Stimulated activated CD4-positive, alpha-beta T cell treated with anti-CD3 and anti-CD28 coated beads, Interleukin-15, amount 100 ng/mL, for 48 hours (primary cell): ENCODE measurements at places on chromosomes 2 and 18.
A peak's percentile ranks its signal among the peaks of the same experiment; 100 is the strongest.

- no peak for DNase-seq
Measured at GRCh38 chr2:178256382-178257042, 62.2 kb downstream of the OSBPL6 start.

DNA sequence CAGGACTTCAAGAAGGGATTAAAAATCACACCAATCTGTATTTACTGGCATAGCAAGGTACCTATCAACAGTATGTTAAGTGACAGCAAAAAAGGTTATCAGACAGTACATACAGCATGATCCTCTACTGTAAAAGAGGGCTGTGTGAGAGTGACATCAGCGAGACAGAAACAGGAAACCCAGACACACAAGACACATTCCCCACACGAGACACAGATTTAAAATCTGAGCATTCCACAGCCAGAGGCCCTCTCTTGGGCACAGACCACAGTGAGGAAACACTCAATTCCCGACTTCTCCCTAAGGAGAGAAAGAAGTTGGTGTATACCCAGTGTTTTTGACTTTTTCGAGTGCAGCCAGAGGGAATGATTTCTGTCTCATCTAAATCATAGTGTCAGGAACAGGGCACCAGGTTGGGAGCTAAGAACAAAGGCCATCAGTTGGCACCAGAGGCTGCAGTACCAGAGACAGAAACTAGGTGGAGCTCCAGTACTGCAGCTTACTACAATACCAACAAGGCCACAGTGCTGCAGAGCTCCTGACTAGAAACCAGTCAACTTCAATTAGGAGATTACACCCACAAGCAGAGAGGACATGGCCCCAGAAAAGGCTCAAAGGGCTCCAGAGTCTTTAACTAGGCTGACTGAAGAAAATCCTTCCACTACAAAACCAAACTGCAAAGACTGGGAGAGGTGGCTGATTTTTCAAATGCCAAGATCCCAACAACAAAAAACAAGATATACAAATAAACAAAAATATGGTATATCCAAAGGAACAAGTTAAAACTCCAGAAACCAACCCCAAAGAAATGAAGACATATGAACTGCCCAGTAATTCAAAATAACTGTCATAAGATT, 41.0 kb downstream of the UNC50 start:
- DNase-seq, result peak; percentile 77

- DNase-seq, result no peak
Measured at GRCh38 chr2:10947005-10947440, 35.3 kb downstream of the KCNF1 start.

GRCh38 chr2:18959952-18960717, 370.8 kb upstream of the NT5C1B start:
- no peak for DNase-seq

DNA sequence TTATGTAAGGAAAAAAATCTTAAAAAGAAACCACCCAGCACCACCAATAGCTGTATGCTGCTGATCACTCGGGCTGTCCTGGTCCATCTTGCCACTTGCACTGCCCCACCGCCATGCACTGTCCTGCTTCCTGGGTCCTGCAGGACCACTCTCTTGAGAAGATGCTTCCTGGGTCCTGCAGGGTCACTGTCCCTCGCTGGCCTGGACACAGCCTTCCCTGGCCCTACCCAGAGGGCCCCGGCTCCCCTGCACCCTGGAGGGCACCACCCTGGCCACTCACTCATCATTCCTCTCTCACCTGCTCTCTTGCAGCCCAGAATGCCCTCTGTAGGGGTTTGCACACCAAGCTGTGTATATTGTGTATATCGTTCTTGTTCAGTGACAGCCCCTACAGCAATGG, 2.4 kb upstream of the OTOS start:
- no peak for DNase-seq

DNA sequence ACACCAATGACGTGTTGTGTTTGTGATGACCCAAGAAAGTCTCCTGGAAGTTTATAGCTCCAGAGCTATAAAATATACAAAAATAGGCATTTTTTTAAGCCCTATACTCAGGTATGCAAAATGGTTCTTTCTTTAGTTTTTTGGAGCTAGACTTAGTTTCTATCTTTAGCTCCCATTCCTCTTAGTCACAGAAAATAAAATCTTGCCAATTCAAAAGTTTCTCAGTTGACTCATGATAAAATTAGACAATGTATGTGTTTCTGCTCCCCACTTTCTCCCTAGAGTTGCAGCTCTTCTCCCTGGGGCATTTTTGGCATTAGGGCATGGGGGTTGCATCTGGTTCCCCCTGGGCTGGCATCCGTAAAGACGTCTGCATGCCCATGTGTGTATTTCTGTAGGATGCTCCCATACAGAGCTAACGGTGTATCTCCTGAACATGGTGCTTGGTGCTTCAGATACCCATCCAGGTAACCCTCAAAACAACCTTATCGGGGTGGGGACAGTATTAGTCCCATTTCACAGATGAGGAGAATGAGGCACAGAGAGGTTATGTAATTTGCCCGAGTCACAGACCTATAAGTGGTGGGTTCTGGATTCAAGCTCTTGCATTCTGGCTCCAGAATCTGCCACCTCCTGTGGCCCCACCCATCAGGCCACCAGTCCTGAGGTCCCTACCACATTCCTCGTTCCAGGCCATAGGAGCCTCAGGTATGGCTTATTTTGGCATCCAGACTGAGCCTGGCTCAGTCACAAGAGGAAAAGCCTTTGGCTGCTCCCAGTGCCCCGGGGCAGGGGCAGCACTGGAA, 43.1 kb upstream of the ASAP2 start:
- DNase-seq, result no peak

DNA sequence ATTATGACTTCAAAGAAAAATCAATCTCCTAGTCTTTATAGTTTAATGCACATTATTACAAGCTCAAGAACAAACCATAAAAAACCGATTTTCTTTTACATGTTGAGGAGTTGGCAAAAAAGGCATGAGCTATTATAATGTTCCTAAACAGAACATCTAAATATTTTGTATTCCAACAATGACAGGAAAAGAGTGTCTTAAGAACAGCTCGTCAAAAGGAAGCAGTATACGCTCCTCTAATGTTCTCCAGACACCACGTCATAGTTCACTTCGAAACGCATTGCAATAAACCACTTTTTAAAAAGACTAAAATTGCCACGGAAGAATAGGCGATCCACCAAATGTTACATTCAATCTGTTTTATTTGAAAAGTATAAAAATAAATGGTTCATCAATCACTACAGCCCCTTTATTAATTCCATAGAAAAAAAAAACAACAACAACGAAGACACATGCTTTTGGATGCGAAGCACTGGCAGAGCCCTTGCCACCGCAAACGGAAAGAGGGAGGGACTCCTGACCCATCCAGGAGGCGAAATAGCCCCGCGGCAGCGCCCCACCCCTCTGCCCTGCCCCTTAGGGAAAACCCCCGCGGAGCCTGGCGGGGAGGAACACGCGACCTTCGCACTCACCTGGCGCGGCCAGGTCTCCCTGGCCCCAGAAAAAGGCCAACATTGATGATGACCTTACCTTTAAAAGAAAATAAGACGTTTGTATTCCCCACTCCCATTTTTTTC, 45.8 kb downstream of the MBP start:
- DNase-seq, result no peak

- DNase-seq, result no peak
Measured at GRCh38 chr2:239252801-239253200, 148.0 kb downstream of the HDAC4 start.

DNA sequence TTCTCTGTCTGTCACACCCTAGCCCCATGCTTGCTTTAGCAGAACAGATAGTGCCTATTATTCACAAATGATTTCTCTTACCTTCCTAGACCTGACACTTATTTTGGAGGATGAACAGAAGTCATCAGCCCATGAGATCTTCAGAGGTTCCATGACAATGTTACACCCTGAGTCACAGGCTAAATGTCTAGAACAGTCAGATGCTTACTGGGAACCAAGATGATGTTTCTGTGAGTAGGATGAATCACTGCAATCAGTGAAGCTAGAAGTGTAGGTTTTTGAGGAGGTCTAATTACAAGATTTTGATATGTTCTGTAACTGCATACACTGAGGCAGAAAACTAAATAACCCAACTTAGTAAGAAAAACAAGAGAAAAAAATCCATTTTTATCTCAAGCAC, 123.0 kb upstream of the THUMPD2 start:
- DNase-seq, result no peak
